Stimulated activated CD4-positive, alpha-beta T cell treated with anti-CD3 and anti-CD28 coated beads, TNF-alpha, amount 100 ng/mL, for 24 hours (primary cell): ENCODE measurements at places on chromosomes 13 and 19.

- DNase-seq, result no peak
Observed at GRCh38 chr19:46849610-46850009, 1.0 kb downstream of the AP2S1 start.

DNA sequence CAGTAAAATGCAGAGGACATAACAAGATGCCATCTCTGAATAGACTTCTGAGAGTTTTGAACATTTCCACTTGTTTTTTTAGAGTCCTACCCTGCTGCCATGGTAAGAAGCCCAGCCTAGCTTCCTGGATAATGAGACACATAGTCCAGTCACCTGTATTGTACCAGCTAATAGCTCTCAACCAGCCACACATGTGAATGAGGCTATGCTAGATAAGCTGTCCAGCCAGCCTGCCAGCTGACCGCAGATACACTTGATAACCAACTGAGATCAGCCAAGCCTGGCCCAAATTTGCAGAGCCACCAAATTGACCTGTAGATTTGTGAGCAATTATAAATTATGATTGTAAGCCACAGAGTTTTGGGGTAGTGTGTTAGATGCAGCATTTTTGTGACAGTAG lies 10.7 kb downstream of the RFXAP start:
- no peak for DNase-seq

DNA sequence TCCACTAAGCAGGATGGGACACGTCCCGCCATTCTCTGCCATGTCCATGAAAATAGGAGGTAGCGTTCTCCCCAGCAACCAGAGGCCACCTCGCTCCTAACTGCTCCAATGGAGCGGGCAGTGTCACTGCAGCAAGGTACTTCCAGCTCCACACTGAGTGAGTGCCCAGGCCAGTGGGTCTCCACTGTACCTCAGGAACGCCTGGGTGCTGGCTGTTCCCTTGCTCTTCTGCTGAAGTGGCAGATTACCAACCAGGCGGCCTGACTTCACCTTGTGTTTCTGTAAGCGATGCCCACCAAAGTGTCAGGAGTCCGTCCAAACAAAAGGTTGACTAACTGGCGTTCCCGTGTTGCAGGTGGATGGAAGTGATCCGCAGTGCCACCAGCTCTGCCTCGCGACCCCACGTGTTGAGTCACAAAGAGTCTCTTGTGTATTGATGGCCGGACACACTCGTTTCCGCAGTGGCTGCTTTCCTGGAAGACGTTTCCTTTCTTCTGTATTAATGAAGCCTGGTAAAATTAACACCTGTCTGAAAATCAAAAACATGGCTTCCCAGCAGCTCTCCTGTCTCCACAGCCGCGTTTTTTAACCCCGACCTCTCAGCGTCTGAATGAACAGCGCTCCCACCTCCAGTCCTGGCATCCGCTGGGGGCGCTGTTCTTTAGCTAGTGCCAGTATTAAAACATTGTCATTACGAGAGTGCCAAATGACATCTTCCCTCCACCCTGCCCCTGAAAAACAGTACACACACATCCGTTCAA lies 128.8 kb downstream of the STK24 start:
- no peak for DNase-seq

GRCh38 chr19:8096071-8096470 lies 43.5 kb downstream of the CCL25 start:
- DNase-seq, result no peak

GRCh38 chr13:102596147-102597028 lies at the start of gene TPP2:
Gene TPP2, plus strand, starts transcription at chr13:102596986. Its CDS starts 53 bp downstream, at chr13:102597039.
- peak; percentile 97 for DNase-seq

- DNase-seq, result no peak
Observed at GRCh38 chr19:43465468-43466120, at the start of gene LYPD3. Gene LYPD3, minus strand, starts transcription at chr19:43465608. Its CDS starts 37 bp downstream, at chr19:43465571.

- no peak for DNase-seq
Observed at GRCh38 chr13:31887286-31887685, 144.3 kb upstream of the FRY start.

GRCh38 chr19:44947041-44947581 lies 1.3 kb downstream of the APOC2 start:
- no peak for DNase-seq

DNA sequence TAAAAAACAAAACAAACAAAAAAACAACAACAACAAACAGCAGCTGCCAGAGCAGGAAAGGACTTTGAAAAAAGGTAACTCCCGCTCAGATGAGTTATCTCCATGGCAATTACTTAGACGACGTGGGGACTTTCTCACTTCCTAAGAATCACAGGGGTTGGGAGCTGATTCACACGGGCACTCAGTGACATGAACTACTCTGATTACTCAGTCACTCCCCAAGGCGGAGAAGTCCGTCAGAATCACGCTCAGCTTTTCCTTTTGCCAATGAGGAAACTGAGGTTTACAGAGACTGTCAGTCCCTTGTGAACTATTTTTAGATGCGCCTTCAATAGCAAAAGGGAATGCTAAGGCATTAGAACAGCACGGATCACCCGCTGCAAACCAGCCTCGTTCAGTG lies 32.3 kb upstream of the MATK start:
- peak; percentile 32 for DNase-seq

- no peak for DNase-seq
Observed at GRCh38 chr13:87314822-87315221, 356.3 kb upstream of the SLITRK5 start.

GRCh38 chr19:40523322-40524047 lies 53.2 kb upstream of the SHKBP1 start:
- no peak for DNase-seq

- no peak for DNase-seq
Observed at GRCh38 chr19:2624537-2625091, 77.9 kb downstream of the GNG7 start.

DNA sequence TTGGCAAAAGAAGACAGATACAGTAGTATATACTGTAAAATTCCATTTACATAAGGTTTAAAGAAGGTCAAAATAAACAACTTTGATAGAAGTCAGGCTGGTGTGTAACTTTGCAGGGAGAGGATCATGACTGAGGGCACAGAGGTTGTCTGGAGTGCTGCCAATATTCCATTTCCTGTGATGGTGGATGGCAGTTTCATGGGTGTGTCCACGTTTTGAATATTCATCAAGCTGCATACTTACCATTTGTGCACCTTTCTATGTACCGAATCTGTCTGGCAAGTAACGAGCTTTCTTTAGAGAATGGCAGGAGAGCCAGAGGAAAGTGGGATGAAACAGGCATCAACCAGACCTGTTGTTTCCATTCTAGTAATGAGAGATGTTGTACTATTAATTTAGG lies 420.5 kb upstream of the HTR2A start:
- no peak for DNase-seq

- DNase-seq, result no peak
Observed at GRCh38 chr13:85693889-85694511, 105.2 kb downstream of the SLITRK6 start.

- DNase-seq, result no peak
Observed at GRCh38 chr13:48976576-48977285, 1.0 kb downstream of the FNDC3A start.

DNA sequence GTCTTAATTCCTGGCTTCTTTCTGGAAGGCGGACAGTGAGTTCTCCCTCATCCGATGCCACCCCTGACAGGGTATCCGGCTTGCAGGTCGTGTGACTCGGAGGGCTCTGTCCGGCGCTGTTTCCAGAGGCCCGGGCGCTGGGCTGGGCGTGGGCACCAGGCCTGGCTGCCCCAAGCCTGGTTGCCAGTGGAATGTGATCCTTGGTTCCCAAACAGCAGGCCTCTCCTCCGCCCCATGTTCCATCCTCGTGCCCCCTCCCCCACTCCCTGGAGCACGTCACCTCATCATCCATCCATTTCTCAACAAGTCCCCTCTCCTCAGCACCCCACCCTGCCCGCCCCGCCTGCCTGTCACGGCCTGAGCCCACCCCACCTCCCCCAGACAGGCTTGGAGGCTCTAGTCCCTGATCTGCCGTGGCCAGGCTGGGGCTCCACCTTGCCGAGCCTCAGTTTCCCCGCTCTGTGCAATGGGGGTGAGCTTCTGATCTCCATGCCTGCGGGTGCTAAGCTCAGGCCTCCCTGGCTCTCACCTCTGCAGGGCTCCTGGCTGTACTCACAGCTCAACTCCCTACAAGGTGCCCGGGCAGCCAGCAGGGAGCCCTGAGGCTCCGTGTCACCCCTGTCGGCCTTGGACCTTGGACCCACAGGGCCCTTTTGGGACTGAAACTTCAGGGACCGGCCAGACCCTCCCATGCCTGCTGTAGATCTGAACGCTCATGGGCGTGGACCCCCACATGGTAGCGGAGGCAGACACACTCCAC lies 2.3 kb downstream of the TBXA2R start:
- DNase-seq, result no peak

DNA sequence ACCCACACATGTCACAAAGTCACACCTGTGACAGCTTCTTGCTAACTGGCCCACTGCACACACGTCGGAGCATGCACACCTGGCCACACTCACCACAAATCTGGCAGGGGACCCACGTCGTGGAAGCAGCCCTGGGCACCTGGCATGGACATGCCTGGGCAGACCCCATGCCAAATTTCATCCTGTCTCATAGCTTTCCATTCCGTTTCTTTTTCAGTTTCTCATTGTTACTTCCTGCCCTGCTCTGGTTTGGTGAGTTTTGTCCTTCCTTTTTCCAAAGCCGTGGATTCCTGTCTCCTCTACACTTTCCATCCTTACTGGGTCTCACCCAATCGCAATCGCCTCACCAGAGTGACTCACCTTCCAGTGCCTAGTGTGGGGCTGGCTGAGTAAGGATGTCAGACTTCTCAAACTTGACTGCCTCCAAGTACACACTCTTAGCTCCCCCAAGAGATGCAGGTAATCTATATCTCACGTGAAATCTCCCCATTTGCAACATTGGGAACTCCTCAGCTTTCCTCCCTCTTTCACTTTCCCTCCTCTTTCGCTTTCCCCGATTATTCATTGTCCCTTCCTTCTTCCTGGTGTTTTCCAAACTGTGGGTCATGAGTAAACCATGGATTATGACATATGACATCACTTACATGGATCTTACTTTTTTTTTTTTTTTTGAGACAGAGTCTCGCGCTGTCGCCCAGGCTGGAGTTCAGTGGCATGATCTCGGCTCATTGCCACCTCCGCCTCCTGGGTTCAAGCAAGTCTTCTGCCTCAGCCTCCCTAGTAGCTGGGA lies 1.6 kb upstream of the BBC3 start:
- no peak for DNase-seq

- no peak for DNase-seq
Observed at GRCh38 chr13:35961002-35961401, 170.2 kb downstream of the DCLK1 start.

DNA sequence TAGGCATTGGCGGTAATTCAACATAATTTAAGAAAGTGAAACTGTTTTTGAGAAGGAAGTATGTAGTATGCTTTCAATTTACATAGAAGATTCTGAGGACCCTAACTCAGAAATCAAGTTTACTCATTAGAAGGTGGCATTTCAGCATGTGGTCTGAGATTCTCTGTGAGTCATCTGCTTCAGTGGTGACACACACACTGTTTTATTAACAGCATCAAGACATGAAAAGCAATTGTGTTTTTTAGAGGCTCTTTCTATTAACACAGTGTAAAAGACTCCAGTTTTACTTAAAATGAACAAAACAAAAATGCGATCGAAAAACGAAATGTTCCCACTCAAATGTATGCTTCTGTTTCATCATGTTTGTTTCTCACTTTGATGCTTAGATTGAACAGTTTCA lies 802.1 kb upstream of the SLITRK6 start:
- DNase-seq, result no peak

DNA sequence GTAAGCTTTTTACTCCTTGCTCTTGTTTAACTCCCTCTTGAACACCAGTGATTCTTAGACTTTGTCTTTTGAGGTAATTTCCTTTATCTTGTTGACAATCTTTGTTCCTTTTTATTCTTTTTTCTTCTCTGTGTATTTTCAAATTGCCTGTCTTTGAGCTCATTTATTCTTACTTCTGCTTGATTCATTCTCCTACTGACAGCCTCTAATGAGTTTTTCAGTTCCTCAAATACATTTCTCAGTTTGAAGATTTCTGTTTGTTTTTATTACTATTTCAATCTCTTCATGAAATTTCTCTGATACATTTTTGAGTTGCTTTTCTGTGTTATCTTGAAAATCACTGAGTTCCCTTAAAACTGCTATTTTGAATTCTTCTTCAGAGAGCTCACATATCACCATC lies 154.1 kb downstream of the ATP8A2 start:
- DNase-seq, result no peak

GRCh38 chr13:65633806-65634205 lies 1596.3 kb downstream of the PCDH9 start:
- DNase-seq, result no peak

- DNase-seq, result no peak
Observed at GRCh38 chr19:28598861-28599260, 614.1 kb downstream of the UQCRFS1 start.

DNA sequence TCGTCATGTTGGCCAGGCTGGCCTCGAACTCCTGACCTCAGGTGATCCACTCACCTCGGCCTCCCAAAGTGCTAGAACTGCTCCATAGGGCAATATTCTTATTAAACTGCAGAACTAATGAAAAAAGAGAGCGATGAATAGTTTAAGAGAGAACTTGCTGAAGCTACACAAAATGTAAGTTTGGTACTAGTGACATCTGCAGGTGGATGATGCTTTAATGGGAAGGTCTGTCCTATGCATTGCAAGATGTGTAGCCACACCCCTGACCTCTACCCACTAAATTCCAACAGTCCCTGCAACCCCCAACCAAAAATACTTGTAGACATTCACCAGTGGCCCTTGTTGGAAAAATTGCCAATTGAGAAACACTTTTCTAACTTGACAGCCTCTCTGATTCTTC lies 117.8 kb downstream of the NALCN start:
- DNase-seq, result no peak

GRCh38 chr13:42401376-42401775 lies 129.4 kb downstream of the AKAP11 start:
- DNase-seq, result no peak

DNA sequence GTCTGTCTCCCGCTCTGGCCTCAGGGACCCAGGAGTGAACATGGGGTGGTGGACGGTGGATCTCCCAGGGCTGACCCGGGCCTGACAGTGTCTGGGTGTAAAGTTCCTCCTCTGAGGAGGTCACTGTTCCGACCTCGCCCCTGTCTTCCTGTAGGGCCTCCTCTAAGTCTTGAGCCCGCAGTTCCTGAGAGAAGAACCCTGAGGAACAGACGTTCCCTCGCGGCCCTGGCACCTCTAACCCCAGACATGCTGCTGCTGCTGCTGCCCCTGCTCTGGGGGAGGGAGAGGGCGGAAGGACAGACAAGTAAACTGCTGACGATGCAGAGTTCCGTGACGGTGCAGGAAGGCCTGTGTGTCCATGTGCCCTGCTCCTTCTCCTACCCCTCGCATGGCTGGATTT lies at the start of gene SIGLEC9:
SIGLEC9 (plus strand) TSS at position 178 of the 400 bp plus-strand sequence; CDS start at position 247, 69 bp downstream.
- DNase-seq, result no peak
